ENCODE measurements at places on chromosomes 7 and 10.

GRCh38 chr10:34766266-34766600 is 48.9 kb downstream of the PARD3 start:
- no peaks in the 10 kb centered on the region for H3K4me1 ChIP-seq
- H3K4me3 ChIP-seq = no peak overlapping the region
- H3K27ac ChIP-seq = no peak overlapping the region
- H3K36me3 ChIP-seq = no peaks in the 10 kb centered on the region

DNA sequence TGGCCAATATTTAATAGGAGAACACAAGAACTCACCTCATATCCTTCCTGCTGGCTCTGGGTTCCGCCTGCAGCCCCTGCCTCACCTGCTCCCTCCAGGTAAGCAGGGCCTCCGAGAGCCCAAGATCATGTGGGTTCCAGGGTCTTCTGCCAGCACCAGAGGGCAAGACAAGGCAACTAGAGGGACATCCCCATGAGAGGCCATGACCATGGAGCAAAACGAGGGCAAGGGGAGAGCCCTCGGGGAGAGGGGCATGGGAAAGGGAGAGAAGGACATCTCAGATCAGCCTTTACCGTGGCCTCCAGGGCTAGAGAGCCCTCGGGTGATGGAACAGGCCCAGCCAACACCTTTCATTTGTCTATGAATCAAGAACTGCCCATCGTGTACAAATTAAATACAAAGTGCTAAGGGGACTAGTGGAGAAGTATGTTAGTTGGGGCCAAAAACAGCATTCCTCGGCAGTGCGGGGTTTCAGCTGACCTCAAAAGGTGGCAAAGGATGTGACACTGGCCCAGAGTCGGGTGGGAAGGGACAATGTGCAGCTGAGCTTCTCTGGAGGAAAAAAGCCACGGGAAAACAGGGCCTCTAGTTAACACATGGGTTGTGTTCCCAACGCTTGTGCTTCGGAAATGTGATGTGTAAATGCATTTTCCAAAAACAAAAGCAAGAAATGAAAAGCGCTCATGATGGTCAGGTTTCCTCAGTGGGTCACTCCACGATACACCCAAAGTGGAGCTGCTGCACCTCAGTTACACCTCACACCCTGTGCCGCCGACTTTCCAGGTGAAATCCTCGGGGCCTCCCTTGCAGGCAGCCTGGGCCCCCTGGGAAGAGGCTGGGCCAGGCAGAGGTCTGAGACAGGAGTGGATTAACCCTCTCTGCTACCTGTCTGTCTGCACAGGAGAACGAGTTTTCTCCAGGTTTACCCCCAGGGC is 2.0 kb downstream of the AOC1 start:
- no peak overlapping the region for H3K4me3 ChIP-seq
- no peaks in the 10 kb centered on the region for H3K4me1 ChIP-seq
- H3K36me3 ChIP-seq = no peaks in the 10 kb centered on the region
- H3K27me3 ChIP-seq = no peaks in the 10 kb centered on the region

- no peaks in the 10 kb centered on the region for H3K36me3 ChIP-seq
- DNase-seq = no peak
- H3K4me1 ChIP-seq = no peaks in the 10 kb centered on the region
- H3K27me3 ChIP-seq = no peaks in the 10 kb centered on the region
- H3K4me3 ChIP-seq = no peak overlapping the region
Observed at GRCh38 chr10:124469956-124470484, 8.4 kb downstream of the LHPP start.

DNA sequence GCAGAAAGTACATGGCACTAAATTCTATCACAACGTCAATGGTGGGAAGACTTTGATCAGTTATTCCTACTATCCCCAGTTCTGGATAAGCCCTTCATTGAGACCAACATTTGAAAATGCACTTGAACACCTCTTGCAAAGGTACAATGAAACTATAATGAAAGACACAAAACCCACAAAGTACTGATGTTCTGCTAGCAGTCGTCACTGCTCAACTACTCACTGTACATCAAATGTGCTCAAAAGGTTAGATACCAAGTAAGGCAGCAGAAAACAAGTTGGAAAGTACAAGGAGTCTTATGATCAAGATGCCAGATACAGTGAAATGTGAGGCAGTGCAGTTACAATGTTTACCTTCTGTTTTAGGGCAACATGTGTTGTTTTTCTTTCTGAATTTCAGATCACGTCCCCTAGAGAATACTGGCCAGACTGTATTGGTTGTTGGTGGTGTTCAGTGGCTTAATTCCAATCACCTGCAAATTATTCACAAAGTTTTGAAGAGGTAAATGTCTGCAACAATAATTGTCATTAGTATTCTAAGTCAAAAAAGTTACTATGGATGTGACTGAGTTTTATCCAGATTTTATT is 62.4 kb upstream of the WNT16 start:
- H3K36me3 ChIP-seq = peaks cover 46% of the 10 kb centered on the region
- no peak for DNase-seq
- no peaks in the 10 kb centered on the region for H3K4me1 ChIP-seq
- no peak overlapping the region for H3K27ac ChIP-seq

- peaks cover 5% of the 10 kb centered on the region for H3K4me1 ChIP-seq
- DNase-seq = no peak
- H3K27me3 ChIP-seq = no peaks in the 10 kb centered on the region
- no peaks in the 10 kb centered on the region for H3K36me3 ChIP-seq
- no peak overlapping the region for H3K27ac ChIP-seq
- no peak overlapping the region for H3K4me3 ChIP-seq
Observed at GRCh38 chr7:20238754-20239324, 21.7 kb upstream of the MACC1 start.

- H3K27ac ChIP-seq = no peak overlapping the region
- H3K36me3 ChIP-seq = peaks cover 21% of the 10 kb centered on the region
- H3K4me3 ChIP-seq = no peak overlapping the region
Observed at GRCh38 chr10:119342335-119342734, 135.0 kb downstream of the GRK5 start.

DNA sequence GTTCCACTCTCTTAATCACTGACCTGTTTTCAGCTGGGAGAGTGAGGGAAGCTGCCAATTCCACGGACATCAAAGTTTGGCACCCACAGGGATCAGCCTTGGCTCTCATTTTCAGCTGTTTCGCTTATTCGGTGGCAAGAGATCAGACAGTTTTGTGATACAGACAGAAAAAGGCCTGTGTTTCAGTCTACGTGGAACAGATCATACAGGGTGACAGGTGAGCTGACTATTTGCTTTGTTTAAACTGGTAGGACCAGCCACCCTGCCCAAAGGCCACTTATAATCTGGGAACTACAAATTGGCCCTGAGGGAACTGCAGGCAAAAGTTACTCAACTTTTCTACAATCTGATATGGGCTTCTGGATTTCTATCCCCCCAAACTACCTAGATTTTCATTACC is 128.6 kb downstream of the ZNF467 start:
- no peak overlapping the region for H3K4me3 ChIP-seq
- DNase-seq = no peak
- H3K36me3 ChIP-seq = no peaks in the 10 kb centered on the region
- no peak overlapping the region for H3K27ac ChIP-seq
- no peaks in the 10 kb centered on the region for H3K27me3 ChIP-seq
- no peaks in the 10 kb centered on the region for H3K4me1 ChIP-seq

GRCh38 chr7:76246804-76247389 is 45.2 kb downstream of the SRRM3 start:
- no peak for DNase-seq
- H3K36me3 ChIP-seq = no peaks in the 10 kb centered on the region
- no peak overlapping the region for H3K27ac ChIP-seq
- no peaks in the 10 kb centered on the region for H3K27me3 ChIP-seq
- H3K4me3 ChIP-seq = no peak overlapping the region

DNA sequence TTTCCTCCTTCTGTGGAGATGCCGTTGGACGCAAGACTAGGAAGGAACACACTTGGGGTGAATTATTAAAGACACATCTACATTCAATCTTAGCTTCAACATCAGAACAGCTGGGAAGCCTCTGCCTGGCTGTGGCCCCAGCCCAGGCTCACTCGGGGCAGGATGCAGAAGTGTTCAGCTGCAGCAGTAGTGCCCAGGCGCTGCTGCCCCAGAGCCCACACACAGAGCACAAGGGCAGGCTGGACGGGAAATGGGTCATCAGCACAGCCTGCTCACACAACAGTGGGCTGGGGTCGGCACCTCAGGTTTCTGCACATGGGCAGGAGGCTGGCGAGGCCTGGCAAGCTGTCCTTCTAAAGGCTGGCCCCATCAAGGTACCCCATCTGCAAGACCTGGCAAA is 42.5 kb downstream of the NOD1 start:
- no peak overlapping the region for H3K4me3 ChIP-seq
- DNase-seq = no peak
- H3K27ac ChIP-seq = no peak overlapping the region
- peaks cover 38% of the 10 kb centered on the region for H3K4me1 ChIP-seq
- H3K36me3 ChIP-seq = peaks cover 53% of the 10 kb centered on the region
- H3K27me3 ChIP-seq = no peaks in the 10 kb centered on the region

DNA sequence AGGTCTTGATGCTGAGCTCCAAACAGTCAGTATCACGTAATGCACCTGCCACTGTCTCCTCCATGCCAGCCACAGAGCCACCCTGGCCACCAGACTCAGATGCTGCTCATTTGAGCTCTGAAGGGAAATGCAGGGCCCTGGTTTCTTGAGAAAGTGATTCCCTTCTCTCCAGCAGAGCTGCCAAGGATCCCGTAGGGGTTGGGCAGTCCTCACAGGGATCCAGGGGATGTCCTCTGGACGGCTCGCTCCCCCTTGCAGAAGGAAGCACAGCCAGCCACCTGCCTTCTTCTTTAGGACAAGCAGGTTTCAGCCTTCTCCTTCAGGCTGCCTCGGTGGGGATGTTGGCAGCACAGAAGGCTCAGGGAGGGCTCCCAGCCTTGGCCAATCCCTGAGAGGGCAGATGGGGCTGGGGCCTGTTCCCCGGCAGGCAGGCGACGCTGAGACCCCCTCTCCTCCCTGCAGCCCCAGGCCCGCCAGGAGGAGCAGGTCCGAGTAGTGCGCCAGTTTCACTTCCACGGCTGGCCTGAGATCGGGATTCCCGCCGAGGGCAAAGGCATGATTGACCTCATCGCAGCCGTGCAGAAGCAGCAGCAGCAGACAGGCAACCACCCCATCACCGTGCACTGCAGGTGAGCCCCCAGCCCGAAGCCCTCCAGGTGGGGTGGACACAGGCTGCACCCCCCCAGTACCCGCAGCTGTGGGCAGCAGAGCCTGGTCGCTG is 48.9 kb downstream of the MKI67 start:
- DNase-seq = no peak
- H3K4me3 ChIP-seq = no peak overlapping the region
- no peak overlapping the region for H3K27ac ChIP-seq
- no peaks in the 10 kb centered on the region for H3K4me1 ChIP-seq
- H3K27me3 ChIP-seq = no peaks in the 10 kb centered on the region

DNA sequence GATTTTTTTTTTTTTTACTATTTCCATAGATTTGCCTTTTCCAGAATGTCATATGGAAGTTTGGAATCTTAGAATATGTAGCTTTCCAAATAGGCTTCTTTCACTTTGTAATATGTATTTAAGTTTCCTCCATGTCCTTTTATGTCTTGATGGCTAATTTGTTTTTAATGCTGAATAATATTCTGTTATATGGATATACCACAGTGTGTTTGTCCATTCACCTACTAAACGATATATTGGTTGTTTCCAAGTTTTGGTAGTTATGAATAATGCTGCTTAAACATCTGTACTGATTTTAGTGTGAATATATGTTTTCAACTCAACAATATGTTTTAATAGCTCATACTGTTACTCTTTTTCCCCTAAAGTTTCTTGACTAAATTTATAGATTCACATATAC is 669.8 kb upstream of the PCDH15 start:
- no peak overlapping the region for H3K4me3 ChIP-seq
- DNase-seq = no peak
- H3K27me3 ChIP-seq = no peaks in the 10 kb centered on the region
